ENCODE measurements at places on chromosomes 7 and 10.

DNA sequence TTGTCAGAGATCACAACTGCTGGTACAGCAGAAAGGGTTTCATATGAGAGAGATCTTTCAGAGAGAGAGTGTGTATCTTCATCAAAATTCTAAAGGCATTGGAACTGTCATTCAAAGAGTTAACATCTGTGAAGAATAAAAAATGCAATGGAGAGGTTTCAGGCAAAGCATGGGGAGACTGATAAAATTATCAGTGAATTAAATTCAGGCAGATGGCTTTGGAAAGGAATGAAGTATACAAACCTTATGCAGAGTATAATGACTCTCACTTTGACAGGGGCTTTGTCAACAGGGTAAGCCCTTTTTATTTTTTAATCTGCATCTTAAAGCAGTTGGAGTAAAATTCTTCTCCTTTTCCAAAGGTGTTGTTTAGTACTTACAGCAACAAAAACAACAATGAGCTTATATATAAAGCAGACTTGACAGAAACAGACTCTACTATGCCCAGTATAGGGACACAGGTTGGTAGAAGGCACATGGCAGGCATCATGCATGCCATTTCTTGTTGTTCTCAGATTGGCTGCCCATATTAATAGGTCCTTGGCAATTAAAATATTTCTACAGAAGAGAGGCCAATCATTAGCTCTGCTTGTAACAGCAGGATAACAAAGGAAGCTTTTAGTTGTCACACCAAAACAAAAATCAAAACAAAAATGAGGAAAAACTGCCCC lies 54.9 kb upstream of the NXPH1 start:
- DNase-seq: no peak

DNA sequence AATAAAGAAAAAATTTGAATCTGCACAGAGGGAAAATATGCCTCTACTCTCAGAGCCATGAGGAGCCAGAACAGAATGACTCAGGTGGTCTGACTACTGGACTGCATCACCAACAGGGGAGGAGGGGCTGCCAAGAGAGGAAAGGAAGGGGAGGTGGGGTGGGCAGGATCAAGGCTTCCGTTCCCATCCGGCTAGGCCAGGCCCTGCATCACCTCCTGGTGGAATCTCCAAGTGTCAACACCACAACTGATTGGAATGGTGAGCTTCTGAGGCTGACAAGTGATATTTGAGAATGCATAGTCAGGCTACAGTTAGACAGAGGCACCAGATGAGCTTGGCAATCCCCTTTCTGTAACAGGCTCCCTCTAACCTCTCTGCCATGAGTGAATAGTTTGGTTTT lies 10.4 kb upstream of the GPR26 start:
- DNase-seq: no peak

DNA sequence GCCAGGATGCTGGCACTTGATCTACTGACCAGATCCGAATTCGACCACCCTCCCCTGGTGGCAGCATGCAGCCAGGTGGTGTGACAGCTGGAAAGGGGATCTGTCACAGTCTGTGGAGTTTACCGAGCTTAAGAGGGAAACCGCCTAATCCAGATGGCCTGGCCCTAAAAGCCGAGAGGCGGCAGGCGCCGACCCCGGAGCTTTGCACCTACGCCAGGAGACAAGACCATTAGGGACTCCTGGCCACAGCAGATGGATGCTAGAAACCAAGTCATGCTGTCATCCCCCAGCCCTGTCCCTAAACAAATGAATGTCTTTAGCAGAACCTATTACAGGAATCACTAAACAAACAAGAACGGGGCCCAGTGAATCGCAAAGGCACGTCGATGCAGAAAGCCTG lies 27.7 kb downstream of the RCC1L start:
- DNase-seq: no peak

GRCh38 chr7:116176226-116176625 lies 34.1 kb upstream of the TES start:
- no peak for DNase-seq

DNA sequence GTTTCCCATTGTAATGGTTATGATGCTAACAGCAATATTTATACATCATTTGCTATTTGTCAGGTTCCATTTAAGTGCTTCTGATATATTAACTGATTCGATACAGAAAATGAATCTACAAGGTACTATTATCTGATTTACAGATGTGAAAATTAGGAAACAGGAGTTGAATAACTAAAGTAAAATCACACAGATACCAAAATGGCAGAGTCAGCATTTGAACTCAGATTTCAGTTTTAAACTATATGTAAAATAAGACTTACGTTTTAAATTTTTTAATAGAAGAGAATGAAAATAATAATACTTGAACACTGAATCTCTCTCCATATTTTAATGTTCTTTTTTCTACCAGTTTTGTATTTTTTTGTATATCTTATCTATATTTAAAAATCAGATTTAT lies 313.2 kb downstream of the MDFIC start:
- no peak for DNase-seq

GRCh38 chr10:110944792-110945396 lies 25.5 kb downstream of the SHOC2 start:
- DNase-seq: no peak

Measured in CD4-positive, alpha-beta T cell treated with Interleukin-17A for 4 hours (primary cell).